ENCODE measurements at places on chromosomes 16 and 17.

DNA sequence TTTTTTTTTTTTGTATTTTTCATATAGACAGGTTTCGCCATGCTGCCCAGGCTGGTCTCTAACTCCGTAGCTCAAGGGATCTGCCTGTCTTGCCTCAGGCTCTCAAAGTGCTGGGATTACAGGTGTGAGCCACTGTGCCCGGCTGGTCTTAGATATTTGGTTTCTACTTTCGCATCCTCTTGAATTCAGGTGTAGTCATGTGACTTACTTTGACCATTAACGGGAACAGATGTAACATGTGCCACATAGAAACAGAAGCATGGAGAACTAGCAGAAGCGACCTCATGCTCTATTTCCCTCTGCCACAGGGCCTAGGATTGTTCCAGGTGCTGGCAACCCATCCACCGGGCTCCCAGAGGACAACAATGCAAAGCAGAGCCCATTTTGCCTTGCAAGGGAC is 166.6 kb downstream of the CYLD start:
- no peak for DNase-seq

DNA sequence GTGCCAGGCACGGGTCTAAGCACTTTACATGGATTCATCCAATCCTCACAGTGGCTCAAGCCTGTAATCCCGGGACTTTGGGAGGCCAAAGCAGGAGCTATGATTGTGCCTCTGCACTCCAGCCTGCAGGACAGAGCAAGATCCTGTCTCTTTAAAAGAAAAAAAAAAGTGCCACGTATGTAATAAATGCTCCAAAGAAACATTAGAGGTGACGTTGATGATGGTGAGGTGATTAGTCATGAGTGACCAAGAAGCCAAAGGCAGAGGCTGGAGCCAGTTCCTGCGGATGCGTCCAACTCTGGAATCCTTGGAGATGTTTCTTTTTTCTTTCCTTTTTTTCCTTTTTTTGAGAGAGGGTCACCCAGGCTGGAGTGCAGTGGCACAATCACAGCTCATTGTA is 59.4 kb upstream of the SIAH1 start:
- DNase-seq = no peak

GRCh38 chr17:39084558-39084957 is 66.9 kb downstream of the PLXDC1 start:
- no peak for DNase-seq

GRCh38 chr17:63516910-63517824 is 6.0 kb upstream of the KCNH6 start:
- no peak for DNase-seq

DNA sequence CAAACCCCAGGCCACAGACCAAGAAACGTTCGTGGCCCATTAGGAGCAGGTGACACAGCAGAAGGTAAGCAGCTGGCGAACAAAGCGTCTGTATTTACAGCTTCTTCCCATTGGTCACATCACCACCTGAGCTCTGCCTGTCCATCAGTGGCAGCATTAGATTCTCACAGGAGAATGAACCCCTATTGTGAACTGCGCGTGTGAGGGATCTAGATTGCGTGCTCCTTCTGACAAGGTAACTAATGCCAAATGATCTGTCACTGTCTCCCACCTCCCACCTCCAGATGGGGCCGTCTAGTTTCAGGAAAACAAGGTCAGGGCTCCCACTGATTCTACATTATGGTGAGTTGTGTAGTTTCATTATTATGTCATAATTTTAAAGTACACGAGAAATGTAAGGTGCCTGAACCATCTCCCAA is 186.3 kb downstream of the CPPED1 start:
- DNase-seq = no peak

DNA sequence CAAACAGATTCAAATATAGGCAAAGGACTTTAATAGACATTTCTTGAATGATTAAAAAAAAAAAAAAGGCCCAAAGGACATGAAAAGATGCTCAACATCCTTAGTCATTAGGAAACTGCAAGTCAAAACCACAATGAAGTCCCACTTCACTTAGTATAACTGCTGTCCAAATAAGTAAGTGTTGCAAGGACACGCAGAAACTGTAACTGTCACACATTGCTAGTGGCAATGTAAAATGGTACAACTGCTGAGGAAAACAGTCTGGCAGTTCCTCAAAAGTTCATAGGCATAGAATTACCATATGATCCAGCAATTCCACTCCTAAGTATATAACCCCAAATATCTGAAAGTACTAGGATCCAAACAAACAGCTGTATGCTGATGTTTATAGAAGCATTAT is 112.7 kb downstream of the BRIP1 start:
- no peak for DNase-seq

GRCh38 chr17:65078441-65079160 is 22.1 kb upstream of the GNA13 start:
- DNase-seq = no peak
